ENCODE measurements at places on chromosomes 1 and 21.
A peak's percentile ranks its signal among the peaks of the same experiment; 100 is the strongest.

- DNase-seq: no peak
Measured at GRCh38 chr1:85495556-85495955, 30.6 kb upstream of the DDAH1 start.

DNA sequence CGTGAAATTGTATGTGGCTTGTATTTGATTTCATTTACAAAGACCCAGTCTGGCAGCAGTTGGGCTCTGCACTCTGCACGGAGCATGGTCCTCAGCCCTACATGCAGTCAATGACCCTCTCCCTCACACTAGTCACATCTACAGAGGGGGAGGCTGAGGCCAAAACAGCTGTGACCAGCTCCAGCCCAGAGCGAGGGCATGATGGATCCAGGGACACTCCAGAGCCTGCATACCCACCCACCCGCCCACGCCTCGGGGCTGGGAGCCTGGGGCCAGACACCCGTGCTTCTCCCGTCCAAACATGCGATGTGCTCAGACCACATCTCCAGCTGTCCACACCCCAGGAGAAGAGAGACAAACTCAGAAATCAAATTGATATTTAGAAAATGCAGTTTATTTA, 14.0 kb upstream of the PRDM16 start:
- DNase-seq: no peak

DNA sequence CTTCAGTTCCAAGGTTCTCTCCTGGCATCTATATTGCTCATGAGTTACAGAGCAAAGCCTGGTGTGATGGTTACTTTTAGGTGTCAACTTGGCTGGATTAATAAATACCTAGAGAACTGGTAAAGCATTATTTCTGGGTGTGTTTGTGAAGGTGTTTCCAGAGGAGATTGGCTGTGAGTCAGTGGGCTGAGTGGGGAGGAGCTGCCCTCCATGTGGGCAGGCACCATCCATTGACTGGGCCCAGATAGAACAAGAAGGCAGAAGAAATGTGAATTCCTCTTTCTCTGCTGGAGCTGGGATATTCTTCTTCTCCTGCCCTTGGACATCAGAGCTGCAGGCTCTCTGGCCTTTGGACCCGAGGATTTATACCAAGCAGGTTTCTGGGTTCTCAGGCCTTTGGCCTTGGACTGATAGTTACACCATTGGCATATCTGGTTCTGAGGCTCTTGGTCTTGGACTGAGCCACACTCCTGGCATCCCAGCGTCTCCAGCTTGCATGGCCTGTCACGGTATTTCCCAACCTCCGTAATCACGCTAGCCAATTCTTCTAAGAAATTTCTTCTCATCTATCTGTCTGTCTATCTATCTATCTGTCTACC, 44.5 kb downstream of the B3GALT5 start:
- no peak for DNase-seq

DNA sequence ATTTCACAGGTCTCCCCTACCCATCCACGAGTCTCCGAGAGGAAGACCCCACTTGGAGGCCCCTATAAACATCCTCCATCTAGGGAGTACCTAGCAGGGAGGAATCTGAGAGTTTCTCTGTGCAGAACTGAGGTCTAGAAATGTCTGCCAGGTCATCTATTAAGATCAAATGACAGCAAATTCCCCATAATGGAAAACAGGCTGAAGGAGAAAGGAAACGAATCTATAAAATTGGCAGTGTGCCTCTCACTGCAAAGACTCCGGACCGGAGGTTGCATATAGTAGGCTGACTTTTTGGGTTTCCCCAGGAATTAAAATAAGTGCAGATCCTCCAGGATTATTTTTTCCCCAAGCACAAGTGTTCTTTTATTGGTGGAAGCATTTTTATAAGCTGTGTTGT, 57.7 kb downstream of the NMNAT2 start:
- DNase-seq: no peak

GRCh38 chr1:244046907-244047611, 4.0 kb upstream of the ZBTB18 start:
- DNase-seq: no peak

- DNase-seq: peak; percentile 6
Measured at GRCh38 chr1:47190509-47190855, 646 bp upstream of the PDZK1IP1 start.

- DNase-seq: no peak
Measured at GRCh38 chr1:25065795-25066238, 135.7 kb upstream of the RUNX3 start.

DNA sequence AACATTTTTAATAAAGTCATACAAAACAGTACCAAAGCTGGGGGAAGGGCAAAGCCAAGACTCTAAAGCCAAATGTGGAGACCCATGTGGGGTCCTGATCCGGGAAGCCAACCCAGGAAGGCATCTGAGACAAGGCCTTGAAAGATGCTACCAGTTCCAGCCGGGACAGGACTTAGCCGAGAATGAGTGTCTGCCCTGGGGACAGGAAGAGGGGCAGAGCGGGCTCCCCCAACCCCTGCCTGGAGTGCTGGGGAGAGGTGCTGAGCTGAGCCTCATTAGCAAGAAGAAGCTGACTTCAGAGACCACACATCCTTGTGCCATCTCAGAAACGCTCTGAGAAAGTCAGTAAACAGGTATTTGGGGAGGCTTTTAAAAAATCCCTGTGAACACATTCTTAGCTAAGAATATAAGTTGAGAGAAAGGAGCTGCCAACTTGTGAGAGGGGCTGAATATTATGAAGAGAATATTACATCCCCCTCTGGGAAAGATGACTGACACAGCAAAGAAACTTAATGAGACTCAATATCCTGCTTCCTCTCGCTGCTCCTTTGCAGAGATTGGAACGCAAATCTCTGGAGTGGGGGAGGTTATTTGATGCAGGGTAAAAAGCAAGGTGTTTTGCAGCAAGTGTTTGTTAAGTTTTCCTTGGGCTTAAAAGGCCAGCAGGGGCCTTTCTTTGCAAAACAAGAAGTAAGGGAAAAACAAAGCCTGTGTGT, 103.3 kb upstream of the KCND3 start:
- no peak for DNase-seq

DNA sequence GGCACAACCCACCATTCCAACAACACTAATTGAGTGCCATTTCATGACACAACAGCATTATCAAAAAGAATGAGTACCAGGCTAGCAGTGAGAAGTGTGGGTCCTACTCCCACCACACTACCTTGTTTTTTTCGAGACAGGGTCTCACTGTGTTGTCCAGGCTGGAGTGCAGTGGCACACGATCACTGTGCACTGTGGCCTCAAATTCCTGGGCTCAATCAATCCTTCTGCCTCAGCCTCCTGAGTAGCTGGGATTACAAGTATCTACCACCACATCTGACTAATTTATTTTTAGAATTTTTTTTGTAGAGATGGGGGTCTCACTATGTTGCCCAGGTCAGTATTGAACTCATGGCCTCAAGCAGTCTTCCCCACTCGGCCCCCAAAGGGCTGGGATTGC, 30.7 kb downstream of the CD247 start:
- no peak for DNase-seq

DNA sequence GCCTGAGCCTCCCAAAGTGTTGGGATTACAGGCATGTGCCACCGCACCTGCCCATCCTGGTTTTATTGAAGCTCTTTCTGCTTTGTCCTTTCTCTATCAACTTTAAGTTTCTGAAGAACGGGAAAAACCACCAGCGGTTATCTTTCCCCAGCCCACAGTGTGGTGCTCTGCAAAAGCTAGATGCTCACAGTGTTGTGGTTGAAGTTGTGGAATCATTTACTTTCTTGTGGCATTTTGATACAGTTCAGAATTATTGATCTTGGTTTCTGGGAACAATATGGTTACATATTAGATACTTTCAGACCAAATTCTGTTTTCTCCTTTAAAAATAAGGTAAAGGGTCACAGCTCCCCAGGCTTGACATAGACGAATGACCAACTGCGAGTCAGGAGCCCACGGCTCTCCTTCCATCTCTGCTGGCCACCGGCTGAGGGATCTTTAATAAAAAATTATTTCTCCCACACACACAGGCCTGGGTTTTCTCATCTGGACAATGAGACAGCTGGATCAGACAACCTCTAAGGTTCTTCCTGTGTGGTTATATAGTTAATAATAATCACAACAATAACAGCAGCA, 385.3 kb downstream of the SETD4 start:
- DNase-seq: no peak

DNA sequence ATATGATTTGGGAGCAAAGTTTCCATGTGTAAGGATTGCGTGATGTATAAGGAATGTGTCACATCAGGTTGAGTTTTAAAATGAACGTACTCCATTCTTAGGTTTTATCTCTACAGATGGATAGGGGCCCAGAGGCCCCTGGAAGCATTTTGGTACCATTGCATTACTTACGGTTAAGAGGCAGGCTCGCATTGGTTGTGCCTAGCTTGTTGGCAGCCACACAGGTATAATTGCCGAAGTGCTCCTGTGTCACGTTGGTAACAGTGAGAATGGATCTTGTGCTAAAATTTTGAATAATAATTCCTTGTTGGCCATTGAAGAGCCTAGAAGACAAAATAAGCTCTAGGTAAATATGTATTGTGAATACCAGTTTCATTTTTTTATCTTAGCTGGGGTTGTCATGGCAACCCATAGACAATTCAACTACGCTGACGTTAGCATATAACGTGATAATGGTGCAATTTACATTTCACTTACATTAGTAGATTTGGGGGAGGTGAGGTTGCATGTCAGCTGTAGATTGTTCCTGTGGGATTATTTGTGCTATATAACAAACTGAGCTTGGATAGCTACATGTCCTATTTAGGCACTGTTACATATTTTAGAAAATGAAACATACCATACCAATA, 511.9 kb upstream of the ZRANB2 start:
- DNase-seq: no peak

DNA sequence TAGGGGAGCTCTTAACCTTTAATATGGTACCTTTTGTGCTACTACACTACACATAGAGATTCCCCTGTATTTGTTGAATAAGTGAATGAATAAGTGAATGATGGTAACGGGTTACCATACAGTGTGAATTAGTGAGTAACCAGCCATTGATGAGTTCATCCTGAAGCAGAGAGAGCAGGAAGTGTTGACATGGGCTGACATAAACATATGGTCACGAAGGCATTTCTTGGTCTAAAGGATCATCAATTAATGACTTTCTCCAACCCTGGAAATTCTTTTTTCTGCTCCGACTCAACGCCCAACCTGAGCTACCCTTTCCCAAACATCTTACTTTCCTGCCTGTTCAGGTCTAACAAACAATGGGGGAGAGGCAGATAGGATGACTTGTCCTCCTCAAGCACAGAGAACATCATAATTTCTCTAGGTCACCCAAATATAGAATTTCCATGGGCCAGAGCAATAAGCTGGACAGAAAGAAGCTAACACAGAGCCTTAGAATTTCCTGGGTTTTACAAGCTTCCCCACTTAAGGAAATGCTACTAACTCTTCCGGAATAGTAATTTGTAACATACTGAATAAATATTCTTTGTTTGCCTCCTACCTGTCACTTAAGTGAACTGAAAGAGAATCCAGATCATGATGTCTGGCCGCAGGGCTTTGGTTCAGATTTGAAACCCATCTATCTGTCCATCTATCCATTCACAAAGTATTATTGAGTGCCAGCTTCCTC, 114.7 kb upstream of the NGF start:
- DNase-seq: no peak

- no peak for DNase-seq
Measured at GRCh38 chr1:117467336-117467735, 100.1 kb downstream of the MAN1A2 start.

GRCh38 chr1:59026472-59026948, 242.7 kb upstream of the JUN start:
- no peak for DNase-seq

GRCh38 chr1:211198111-211198510, 61.1 kb upstream of the RCOR3 start:
- no peak for DNase-seq
